ENCODE measurements at places on chromosomes 16 and 17.

DNA sequence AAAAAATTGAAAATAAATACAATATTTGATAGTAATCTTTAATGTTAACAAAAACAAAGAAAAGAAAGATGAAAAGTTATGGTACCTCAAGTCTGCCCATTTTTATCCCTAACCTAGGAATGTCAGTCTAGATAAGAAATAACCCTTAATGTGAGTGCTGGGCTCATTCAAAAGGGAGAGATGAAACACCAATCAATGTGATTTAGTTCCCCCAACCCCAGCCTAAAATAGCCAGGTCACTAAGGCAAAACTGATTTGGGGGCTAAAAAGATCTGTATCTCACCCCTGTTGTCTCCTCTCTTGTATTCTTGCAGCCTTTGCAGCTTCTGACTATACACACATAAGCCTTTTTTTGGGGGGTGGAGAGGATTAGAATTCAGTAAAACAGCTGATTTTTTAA is 3.2 kb upstream of the IGF2BP1 start:
- DNase-seq, result no peak

DNA sequence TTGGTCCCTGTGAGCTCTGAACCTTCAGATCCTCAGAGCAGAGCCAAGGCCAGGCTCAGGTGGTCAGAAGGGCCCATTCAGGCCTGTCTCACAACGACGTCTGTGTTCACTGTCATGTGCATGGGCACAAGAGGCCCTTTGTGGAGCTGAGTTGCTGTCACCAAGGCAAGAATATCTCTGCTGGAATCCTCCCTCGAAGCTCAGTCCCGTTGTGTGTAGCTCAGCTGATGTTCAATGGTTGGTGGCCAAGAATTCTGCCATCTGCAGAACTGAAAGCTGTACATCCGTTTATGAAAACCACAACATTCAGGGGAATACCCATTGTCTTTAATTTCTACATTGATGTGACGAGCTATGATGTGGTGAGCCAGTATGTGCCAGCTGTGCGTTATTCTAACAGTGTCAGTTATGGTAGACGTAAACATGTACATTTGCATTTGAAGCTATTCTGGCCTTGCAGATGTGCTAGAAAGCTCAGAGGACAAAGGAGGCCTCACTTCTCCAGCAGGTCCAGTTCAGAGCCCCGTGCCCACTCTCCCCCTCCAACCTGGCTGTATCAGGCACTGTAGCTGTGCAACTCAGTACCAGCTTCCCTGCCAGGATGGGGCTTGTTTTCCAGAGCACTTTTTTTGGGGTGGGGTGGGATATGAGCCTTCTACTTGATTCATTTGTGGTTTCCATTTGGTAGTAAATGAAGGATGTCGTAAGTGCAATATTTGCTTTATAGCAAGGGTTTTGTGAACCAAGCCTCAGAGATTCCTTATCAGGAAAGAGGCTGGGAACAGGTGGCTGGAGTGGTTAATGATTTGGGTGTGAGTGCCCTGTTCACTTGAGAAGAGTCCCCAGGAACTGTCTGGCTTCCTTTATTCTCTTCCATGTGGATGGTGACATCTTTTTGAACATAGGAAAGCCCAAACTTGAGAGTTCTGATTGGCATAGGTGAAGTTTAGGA is 56.1 kb downstream of the B9D1 start:
- DNase-seq, result no peak

- no peak for DNase-seq
Observed at GRCh38 chr17:45413498-45413923, 19.2 kb downstream of the ARHGAP27 start.

GRCh38 chr17:61393904-61394629 is 5.6 kb upstream of the TBX2 start:
- DNase-seq, result no peak

DNA sequence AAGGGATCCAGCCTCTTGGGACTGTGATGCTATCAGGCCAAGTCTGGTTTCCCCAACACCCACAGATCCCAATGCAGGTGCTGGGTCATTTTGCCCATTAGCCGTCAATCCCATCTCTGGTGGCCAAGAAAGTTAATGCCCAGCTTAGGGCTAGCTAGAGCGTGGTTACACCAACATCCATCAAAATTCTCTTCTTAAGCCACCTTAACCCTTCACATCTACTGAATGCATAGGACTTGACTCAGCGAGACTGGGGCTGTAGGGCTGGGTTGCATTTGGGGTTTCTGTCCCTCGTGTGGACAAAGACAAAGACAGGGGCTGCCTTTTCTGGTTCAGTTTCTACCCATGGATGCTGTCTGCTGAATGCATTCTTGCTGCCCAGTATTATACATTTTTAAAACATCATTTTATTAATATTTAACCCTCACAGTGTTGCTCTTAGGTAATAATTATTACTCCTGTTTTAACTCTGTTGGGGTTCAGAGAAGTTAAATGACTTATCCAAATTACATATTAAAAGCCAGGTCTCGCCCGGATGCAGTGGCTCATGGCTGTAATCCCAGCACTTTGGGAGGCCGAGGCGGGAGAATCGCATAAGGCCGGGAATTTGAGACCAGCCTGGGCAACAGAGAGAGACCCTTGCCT is 141.1 kb upstream of the NOL11 start:
- no peak for DNase-seq

GRCh38 chr17:74252211-74252610 is 21.8 kb upstream of the DNAI2 start:
- no peak for DNase-seq

GRCh38 chr17:18353541-18353940 is 9.8 kb downstream of the SHMT1 start:
- DNase-seq, result no peak

DNA sequence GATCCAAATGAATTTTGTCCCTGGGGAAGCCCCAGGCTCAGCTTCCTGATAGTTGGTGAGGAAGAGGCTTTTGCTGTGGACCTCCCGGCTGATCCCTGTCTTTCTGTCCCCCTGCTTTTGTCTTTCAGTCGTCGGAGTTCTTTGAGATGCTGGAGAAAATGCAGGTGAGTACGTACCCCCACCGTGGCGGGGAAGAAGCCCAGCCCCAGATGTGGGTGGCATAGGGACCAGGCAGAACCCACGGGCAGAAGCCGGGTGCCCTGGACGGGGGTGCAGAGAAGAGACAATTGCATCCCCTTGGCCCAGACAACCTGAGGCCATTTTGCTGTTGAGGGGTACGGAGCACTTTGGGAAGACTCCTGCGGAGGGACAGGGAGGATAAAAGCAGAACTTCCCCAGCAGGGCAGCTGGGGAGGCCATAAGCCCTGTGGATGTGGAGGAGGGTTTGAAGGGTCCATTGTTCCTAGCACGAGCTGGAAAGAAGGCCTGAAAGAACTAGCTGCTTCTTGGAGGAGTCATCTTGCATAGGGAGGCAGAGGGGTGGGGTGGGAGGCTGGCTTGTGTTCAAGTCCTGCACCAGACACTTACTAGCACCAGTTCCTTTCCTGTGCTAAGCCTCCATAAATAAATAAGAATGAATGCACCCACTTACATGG is 105.6 kb downstream of the OR1D5 start:
- no peak for DNase-seq
